Islet precursor cell (in vitro differentiated cells): ENCODE measurements at places on chromosomes 16 and 17.

- no peak for DNase-seq
Observed at GRCh38 chr16:48537909-48538745, 71.9 kb downstream of the N4BP1 start.

DNA sequence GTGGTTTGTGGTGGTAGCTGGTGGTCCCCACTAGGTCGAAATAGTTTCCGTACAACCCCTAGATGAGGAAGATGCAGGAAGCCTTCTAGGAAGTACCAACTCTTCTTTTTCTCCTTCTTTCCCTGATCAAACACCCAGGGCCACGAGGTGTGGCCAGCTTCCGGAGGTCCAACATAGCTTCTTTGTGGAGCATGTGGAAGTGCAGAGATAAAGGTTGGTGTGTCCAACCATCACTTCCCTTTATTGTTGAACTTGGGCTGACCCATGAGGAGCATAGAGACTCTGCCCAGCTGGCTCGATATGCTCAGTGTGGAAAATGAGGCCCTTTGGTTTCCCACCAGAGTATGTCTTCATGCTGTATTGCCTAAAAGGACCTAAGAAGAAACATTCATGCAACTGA is 6.3 kb upstream of the RGS9 start:
- DNase-seq, result no peak

- no peak for DNase-seq
Observed at GRCh38 chr16:19236561-19237209, 48.8 kb upstream of the CLEC19A start.

DNA sequence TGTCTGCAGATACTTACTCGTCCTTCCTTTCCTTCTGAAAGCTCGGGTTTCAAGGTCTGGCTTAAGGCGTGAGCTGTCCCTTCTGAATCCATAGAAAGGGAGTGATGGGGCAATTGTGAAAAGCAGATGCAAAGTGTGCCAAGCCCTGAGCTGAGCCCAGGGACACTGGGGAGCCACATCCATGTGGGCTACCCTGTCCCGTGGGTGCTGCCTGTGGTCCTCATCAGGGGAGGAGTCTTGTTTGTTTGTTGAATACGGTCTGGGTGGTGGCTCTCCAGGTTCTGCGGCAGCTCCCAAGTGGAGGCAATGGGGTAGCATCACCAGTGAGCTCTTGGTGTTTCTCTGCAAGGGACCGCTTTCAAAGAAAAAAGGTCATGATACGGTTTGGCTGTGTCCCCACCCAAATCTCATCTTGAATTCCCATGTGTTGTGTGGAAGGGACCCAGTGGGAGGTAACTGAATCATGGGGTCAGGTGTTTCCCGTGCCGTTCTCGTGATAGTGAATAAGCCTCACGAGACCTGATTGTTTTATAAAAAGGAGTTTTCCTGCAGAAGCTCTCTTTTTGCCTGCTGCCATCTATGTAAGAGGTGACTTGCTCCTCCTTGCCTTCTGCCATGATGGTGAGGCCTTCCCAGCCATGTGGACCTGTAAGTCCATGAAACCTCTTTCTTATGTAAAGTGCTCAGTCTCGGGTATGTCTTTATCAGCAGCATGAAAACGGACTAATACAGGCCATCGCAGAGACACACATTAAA is 1.0 kb upstream of the ALG1 start:
- no peak for DNase-seq

DNA sequence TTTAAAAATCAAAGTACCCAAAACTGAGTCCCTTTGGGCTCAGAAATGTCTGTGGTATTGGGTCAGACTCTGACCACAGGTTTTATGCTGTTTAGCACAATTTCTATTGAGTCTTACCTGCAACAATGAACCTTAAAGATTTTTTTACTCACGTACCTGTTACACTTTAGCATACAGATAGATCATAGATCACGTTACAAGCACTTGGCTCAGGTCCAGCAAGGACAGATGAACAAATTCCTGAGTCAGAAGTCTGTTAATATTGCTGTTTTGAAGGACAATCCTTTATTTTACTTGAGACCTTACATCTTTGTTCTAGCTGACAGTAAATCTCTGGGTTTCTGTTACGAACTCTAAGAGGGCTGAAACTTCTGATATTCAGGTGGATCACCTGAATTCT is 12.8 kb downstream of the SLC7A6OS start:
- DNase-seq, result no peak

DNA sequence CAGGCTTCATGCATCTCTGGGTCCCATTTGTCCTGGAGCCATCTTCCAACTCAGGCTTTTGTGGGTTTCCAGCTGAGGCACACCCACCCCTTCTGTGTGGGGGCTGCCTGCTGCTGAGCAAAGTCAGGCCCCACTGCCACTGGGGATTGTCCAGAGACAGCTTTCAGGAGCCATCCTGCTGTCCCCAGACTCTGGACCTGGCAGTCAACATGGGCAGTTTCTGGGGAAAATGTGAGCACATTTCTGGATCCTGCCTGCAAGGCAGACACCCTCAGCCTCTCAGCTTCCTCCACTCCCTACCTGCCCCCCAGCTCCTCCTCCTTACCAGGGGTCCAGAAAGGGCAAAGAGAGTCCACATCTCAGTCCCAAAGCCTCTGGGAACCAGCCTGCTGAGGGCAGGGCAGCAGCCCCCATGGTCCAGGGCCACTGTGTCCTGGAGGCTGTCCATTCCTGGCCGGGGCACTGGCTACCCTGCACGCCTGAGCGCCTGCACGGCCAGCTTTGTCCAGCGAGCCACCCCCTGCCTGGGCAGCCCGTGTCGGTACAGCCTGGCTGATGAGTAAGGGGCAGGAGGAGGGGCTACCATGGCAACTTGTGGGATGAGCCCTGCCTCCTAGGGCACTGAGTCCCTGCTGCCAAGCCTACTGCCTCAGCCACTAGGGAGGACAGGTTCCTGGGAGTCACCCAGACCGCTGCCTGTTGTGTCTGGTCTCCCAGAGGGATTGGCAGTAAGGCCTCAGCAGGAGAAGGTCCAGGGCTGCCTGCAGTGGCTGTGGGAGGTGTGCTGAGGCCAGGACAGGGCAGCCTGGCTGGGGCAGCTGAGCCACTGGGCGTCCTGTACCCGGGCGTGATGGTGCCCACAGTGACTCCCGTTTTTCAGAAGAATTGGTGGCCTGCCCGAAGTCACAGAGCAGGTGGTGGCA is at the start of gene SLC47A2:
TSS of gene SLC47A2 (minus strand) at position 477 of the 923 bp plus-strand sequence. CDS start at position 448, 29 bp downstream.
- DNase-seq, result no peak

DNA sequence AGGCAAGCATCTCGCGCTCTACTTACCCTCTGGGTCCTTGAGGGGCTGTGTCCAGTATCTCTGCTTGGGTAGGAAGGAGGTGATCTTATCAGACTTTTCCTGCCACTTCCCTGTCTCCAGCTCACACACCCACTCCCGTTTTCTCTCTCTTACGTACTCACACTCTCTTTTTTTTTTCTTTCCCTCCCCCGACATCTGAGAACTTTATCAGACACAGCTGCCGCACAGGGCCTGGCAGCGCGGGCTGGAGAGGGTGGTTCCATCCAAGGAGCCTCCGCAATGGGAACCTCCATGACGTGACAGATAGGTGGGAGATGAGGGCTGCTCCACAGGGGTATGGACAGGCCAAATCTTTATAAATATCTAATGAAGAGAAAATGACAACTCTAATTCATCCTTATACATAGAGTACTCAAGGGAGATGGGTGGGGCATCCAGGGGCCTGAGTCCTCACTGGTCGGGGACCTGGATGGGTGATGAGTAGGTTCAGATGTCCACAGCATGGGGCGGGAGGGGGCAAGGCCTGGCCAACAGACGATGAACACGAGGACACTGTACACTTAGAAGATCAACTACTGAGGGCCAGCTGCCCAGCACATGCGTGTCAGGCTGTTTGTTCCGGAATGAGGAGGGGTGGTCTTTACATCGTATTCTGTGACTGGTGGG is 23.3 kb downstream of the MINK1 start:
- no peak for DNase-seq

- no peak for DNase-seq
Observed at GRCh38 chr16:10242916-10243315, 60.7 kb upstream of the GRIN2A start.

DNA sequence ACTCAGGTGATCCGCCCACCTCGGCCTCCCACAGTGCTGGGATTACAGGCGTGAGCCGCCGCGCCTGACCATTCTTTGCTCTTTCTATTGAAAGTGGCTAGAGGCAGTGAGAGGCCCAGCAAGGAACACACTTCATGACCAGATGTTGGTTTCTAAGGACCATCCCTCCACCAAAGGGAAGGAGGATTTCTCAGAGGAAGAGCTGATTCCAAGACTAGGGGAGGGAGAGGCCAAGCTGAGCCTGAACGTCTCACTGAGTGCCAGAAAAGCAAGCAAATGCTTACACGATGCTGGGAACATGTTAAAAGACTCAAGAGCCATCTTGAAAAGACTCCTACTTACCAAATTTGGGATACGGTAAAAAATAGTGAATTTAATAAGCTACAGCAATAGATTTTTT is 79.2 kb downstream of the MRM3 start:
- DNase-seq, result no peak

DNA sequence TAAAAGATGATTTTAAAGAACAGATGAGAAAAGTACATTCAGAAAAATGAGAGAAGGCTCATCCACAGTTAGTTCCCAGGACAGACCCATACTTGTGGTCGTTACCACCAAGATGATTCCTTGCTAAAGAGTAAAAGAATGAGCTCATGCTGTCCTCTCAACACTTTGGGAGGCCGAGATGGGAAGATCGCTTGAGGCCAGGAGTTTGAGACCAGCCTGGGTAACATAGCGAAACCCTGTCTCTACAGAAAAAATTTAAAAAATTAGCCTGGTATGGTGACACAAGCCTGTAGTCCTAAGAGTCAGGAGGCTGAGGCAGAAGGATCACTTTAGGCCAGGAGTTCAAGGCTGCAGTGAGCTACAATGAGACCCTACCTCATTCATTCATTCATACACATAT is 60.7 kb upstream of the CNEP1R1 start:
- no peak for DNase-seq

DNA sequence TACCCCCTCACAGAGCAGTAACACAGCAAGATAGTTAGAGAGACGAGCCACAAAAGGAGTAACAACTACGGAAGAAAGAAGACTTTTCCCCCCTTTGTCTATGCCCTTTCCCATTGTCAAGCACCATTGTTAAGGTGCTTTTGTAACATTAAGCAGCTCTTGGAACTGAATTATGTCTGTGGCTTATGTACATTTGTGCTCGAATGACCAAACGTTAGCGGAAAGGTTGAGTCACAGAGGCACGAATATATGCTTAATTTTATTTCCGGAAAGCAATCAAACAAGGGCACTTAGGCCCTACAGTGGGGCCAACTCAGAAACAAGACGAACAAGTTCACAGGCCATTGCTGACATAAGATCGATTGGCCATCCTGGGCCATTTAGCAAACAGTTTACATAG is 109.5 kb downstream of the ANKFN1 start:
- DNase-seq, result no peak

DNA sequence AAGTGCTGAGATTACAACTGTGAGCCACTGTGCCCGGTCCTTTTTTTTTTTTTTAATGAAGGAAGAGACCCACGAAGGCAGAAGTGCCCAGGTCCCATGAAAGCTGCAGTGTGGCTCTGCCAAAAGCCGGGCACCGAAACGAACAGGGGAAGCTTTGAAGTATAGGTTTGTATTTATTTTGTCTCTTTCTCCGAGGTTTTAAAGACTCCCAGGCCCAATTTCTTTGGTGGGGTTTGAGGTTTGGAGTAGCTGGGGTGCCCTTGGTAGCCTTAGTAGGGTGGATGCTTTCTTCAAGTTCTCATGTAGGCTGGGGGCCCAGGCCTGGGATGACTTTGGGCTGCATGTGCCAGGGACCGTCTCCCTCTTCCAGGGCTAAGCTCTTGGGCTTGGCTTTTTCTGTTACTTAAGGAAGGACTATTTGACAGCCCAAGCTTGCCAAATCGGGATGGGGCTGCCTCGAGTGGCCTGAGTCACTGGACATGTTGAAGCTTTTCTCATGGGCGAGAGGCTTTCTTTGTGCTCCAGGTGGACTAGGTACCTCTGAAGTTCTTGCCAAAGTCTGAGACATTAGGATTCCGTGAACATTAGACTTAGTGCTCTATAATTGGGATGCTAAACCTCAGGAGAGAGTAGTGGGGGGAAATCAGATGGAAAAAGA is 66.3 kb downstream of the WIPI1 start:
- peak; percentile 51 for DNase-seq

GRCh38 chr16:66471264-66471663 is 44.2 kb downstream of the BEAN1 start:
- DNase-seq, result no peak

- no peak for DNase-seq
Observed at GRCh38 chr16:1420111-1420539, 422 bp downstream of the UQCC4 start.

GRCh38 chr17:41680426-41681040 is 8.2 kb upstream of the EIF1 start:
- DNase-seq, result no peak

- DNase-seq, result no peak
Observed at GRCh38 chr17:9230346-9230745, 209.0 kb downstream of the NTN1 start.

GRCh38 chr16:89727406-89728120 is 6.2 kb downstream of the ZNF276 start:
- no peak for DNase-seq

DNA sequence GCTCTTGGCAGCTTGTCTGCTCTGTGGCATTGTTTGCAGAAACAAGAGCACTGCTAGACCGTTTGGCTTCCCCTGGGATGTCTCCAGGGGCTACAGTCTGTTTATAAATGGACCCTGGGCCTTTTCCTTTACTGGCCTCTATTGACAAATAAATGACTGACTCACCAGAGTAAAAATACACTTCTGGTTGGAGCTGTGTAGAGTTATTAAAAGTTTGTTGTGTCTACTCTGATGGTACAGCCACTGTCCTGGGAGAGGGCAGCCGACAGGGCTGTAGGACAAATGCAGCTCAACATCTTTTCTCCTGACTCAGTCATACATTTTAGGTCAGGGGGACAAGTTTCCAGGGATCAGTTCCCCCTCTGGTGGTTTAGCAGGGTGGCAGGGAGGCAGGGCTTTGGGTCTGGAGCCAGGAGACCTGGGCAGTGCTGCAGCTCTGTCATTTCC is 30.0 kb downstream of the FOXL1 start:
- DNase-seq, result no peak

DNA sequence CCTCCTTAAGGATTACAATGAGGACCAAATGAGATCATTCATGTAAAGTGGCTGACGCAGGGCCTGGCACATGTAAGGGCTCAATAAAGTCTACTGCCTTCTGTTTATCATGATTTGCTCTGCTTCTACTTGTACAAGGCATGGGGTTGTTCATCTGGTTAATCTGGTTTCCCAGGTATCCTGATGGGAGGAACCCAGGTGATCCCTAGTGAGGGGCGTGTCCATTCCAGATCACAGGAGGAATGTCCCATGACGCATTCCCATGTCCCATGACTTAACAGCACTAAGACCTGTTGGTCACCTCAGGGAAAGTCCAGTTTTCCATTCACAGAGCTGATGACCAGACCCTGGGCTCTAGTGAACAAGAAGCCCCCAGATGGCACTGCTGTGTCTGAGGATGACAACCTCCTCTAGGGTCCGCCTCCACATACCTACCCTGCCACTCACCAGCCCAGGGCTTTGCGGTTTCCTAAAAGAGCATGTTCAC is 11.5 kb upstream of the TPPP3 start:
- peak; percentile 86 for DNase-seq
